Heart left ventricle (tissue), 16 donors: ENCODE measurements at places on chromosomes 7 and 10. TPM values are rescaled to one million over a fixed set of nuclear protein-coding genes. Genes with fewer than 3 reads are reported as not detected.
A peak's percentile ranks its signal among the peaks of the same experiment; 100 is the strongest.

DNA sequence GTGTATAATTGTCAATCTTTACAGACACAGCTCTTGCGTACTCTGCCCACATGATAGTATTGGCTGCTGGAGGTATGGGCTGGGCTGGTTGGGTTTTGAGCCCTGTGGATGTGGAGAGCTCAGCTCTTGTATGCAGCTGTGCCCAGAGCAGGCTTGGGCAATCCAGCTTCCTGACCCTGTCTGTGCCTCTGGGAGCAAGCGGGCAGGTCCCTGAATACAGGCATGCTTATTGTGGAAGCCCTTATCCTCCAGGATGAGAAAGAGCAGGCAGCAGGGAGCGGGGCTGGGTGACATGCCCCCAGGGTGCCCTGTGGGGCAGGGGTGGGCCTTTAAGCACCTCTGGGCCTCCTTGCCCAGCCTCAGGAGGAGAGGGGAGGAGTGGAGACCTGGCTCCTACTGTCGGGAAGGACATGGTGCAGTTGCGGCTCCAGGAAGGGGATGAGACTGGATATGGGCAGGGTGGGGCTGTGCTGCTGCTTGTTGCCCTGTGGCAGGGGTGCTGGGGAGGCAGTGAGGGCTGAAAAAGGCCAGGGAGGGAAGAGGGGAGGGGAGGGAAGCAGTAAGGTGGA lies 32.7 kb upstream of the SH2D4B start:
- no peaks in the 10 kb centered on the region for H3K27me3 ChIP-seq
- no peak overlapping the region for H3K4me3 ChIP-seq
- peaks cover 31% of the 10 kb centered on the region for H3K36me3 ChIP-seq
- peak overlapping the region; percentile 80 for H3K27ac ChIP-seq
- no peak for DNase-seq
- H3K4me1 ChIP-seq, result peaks cover 96% of the 10 kb centered on the region

Gene AQP1
- 167 TPM for total RNA-seq

Gene ZC3HAV1
- total RNA-seq, result 8.4 TPM

GRCh38 chr7:157544980-157545680 lies 208.3 kb downstream of the DNAJB6 start:
- H3K27ac ChIP-seq, result no peak overlapping the region
- no peak overlapping the region for H3K4me3 ChIP-seq
- H3K4me1 ChIP-seq, result no peaks in the 10 kb centered on the region
- no peaks in the 10 kb centered on the region for H3K27me3 ChIP-seq
- no peaks in the 10 kb centered on the region for H3K36me3 ChIP-seq

Gene GAD2
- not detected for total RNA-seq

Gene NPFFR1
- total RNA-seq, result not detected

GRCh38 chr10:122286867-122287266 lies 15.8 kb downstream of the BTBD16 start:
- no peak overlapping the region for H3K4me3 ChIP-seq
- H3K27me3 ChIP-seq, result no peaks in the 10 kb centered on the region
- peaks cover 6% of the 10 kb centered on the region for H3K4me1 ChIP-seq
- DNase-seq, result peak; percentile 86
- H3K36me3 ChIP-seq, result no peaks in the 10 kb centered on the region

DNA sequence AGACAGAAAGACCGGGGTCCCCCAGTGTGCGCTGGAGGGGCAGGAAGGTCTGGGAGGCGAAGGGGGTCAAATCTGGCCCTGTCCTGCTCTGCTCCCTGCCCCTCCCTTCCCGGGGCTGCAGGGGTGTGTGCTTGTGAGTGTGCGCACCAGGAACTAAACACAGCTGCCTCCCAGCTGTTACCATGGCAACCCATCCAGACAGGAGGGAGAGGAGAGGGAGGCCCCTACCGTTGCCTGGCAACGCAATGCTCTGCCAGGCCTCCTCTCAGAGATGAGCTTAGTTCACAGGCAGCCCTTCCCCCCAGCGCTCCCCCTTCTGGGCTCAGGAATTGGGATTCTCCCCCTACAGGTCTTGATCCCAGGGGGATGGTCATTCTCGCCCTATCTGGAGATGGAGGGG lies 6.1 kb downstream of the NYAP1 start:
- peaks cover 22% of the 10 kb centered on the region for H3K4me1 ChIP-seq
- no peak overlapping the region for H3K27ac ChIP-seq
- no peaks in the 10 kb centered on the region for H3K36me3 ChIP-seq
- no peak overlapping the region for H3K4me3 ChIP-seq

Gene MYPN
- total RNA-seq, result 118 TPM

Gene SDHAF3
- total RNA-seq, result 20.5 TPM

- H3K36me3 ChIP-seq, result no peaks in the 10 kb centered on the region
- no peak overlapping the region for H3K4me3 ChIP-seq
- no peaks in the 10 kb centered on the region for H3K27me3 ChIP-seq
- DNase-seq, result no peak
These were observed 49.4 kb downstream of the VWC2 start for GRCh38 chr7:49822856-49823255.

GRCh38 chr7:332646-333392 lies 42.8 kb downstream of the FOXL3 start:
- H3K36me3 ChIP-seq, result no peaks in the 10 kb centered on the region
- no peaks in the 10 kb centered on the region for H3K27me3 ChIP-seq
- peaks cover 10% of the 10 kb centered on the region for H3K4me1 ChIP-seq

Gene AASS
- total RNA-seq, result 61.3 TPM

DNA sequence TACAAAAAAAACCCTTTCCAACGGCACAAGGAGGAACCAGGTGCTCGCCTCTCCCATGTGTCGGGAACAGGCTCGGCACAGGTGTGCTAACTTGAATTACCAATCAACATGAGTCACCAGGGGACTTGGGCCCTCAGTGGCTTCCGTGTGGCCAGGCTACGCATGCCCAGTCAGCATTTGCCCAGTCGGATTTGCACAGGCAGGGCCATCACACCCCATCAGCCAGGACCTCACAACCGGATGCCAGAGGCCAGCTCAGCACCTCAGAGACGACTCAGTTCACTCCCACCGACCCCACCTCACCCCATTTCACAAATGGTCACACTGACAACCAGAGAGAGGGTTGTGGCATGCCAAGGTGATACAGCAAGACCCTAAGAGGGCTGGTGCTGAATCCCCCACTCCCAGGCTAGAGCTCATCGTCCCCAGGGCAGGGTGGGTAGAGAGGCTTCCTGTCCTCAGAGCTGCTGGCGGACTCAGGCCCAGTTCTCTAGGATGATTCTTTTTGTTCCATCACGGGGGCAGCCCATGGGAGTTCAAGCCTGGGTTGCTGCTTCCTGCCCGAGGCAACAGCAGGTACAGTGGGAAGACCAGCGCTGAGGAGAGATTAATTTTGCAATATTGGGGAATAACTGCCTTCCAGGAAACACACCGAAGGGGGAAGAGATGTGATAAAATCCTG lies 13.6 kb downstream of the ANXA11 start:
- H3K27ac ChIP-seq, result no peak overlapping the region
- DNase-seq, result no peak
- no peak overlapping the region for H3K4me3 ChIP-seq
- peaks cover 46% of the 10 kb centered on the region for H3K4me1 ChIP-seq

Gene MSMB
- total RNA-seq, result not detected

Gene GNGT1
- not detected for total RNA-seq

Gene IRF5
- 2.4 TPM for total RNA-seq

Gene SPAM1
- 0.09 TPM for total RNA-seq

GRCh38 chr7:108200326-108200725 lies 70.2 kb upstream of the LAMB4 start:
- no peaks in the 10 kb centered on the region for H3K4me1 ChIP-seq
- no peak overlapping the region for H3K4me3 ChIP-seq
- no peaks in the 10 kb centered on the region for H3K36me3 ChIP-seq
- DNase-seq, result no peak
- H3K27ac ChIP-seq, result no peak overlapping the region

GRCh38 chr10:79490400-79491142 lies 21.8 kb upstream of the EIF5AL1 start:
- H3K4me1 ChIP-seq, result no peaks in the 10 kb centered on the region
- no peaks in the 10 kb centered on the region for H3K27me3 ChIP-seq
- peak; percentile 42 for DNase-seq
- H3K27ac ChIP-seq, result peak overlapping the region; percentile 44
- H3K36me3 ChIP-seq, result no peaks in the 10 kb centered on the region

GRCh38 chr7:859359-860030 lies 16.9 kb upstream of the GET4 start:
- H3K4me3 ChIP-seq, result no peak overlapping the region
- H3K4me1 ChIP-seq, result no peaks in the 10 kb centered on the region
- H3K27ac ChIP-seq, result no peak overlapping the region
- DNase-seq, result no peak
- peaks cover 93% of the 10 kb centered on the region for H3K36me3 ChIP-seq

GRCh38 chr7:140230861-140231770 lies 54.3 kb upstream of the KDM7A start:
- no peaks in the 10 kb centered on the region for H3K4me1 ChIP-seq
- peak; percentile 52 for DNase-seq
- peaks cover 4% of the 10 kb centered on the region for H3K27me3 ChIP-seq
- H3K36me3 ChIP-seq, result no peaks in the 10 kb centered on the region
- H3K4me3 ChIP-seq, result peak overlapping the region; percentile 64
- peak overlapping the region; percentile 47 for H3K27ac ChIP-seq

Gene AMZ1
- not detected for total RNA-seq
